ENCODE measurements at places on chromosomes 6 and 20.

- DNase-seq = no peak
Measured at GRCh38 chr6:32983493-32983848, 15.1 kb downstream of the BRD2 start.

GRCh38 chr20:52593654-52594053 lies 378.5 kb upstream of the TSHZ2 start:
- DNase-seq = no peak

- DNase-seq = no peak
Measured at GRCh38 chr6:41716516-41717391, 18.7 kb downstream of the TFEB start.

DNA sequence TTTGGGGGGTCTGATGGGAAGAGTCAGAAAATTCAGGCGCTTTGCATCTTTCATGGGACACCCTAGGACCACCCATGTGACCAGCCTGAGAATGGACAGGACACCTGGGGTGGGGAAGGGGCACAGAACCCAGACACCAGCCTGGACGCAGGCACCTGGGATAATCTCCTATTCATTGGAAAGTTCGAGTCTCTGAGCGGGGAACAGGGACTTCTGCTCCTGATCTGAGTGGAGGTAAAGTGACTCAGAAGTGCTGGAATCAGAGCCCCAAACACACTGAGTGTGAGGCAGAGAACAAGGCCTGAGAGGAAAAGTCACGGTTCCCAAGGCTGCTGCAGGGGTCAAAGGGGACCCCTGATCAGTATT lies 1.4 kb downstream of the HLA-B start:
- no peak for DNase-seq

- no peak for DNase-seq
Measured at GRCh38 chr20:33093074-33093473, 13.6 kb downstream of the BPIFB4 start.

DNA sequence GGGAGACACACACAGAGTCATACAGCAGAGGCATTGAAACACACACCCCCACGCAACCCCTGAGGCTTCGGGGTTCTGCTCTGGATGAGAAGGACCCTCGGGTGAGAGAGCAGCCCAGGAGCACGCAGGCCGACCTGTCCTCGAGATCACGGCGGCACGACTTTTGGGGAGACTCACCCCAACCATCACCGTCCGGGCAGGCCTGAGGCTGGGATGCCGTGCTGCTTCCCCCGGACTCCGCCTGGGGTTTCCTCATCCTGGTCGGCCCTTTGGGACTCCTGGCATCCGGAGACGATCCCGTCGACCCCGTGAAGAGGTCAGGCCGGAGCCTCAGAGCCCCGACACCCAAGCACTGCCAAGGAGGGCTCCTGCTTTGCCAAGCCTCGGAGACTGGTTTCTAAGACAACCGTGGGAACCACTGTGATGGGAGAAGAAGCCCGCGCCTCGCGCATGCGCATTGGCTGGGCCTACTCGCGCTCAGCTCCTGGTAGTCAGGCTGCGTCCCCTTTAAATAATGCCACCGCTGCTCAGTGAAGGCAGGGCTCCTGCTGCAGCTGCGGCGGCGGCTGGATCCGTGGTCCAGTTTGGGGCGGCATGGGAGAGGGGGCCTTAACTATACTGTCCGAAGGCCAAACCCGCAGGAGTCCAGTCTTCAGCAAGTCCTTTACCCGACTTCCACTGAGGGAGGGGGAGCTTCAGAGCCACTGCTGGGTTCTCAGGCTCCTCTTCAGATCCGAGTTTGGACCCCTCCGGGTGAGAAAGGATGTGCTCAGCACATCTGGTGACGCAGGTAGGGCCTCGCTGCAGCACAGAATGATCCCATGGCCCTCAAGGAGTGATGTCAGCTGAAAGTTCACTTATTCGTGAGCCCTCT lies 171.4 kb upstream of the ZNF337 start:
- peak; percentile 59 for DNase-seq

All from common myeloid progenitor, CD34-positive (primary cell).